ENCODE measurements at places on chromosomes 1 and 21.

- peaks cover 59% of the 10 kb centered on the region for H3K4me1 ChIP-seq
- H3K36me3 ChIP-seq = peaks cover 28% of the 10 kb centered on the region
- no peak for DNase-seq
- peak overlapping the region; percentile 68 for H3K27ac ChIP-seq
- peak overlapping the region; percentile 21 for H3K4me3 ChIP-seq
Measured at GRCh38 chr1:59554011-59554663, 257.2 kb downstream of the FGGY start.

DNA sequence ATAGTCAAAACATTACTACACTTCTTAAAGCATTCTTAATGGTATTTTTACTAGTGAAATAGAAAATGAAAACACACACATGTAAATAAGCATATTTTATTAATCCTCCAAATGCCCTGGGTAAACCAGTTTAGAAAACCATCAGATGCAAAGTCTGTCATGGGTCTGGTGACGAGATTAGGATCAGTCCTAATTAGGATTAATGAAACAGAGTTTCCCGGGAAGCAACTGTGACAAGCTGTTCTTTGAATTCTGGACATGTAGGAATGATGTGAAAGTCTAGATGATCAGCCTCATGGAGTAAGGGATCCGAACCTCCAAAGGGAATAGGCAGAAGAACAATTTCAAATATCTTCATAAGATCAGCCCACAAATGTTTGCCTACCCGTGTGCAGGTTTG lies 250.2 kb downstream of the KIF26B start:
- no peak overlapping the region for H3K4me3 ChIP-seq
- peaks cover 15% of the 10 kb centered on the region for H3K27me3 ChIP-seq
- DNase-seq = no peak
- no peak overlapping the region for H3K27ac ChIP-seq

DNA sequence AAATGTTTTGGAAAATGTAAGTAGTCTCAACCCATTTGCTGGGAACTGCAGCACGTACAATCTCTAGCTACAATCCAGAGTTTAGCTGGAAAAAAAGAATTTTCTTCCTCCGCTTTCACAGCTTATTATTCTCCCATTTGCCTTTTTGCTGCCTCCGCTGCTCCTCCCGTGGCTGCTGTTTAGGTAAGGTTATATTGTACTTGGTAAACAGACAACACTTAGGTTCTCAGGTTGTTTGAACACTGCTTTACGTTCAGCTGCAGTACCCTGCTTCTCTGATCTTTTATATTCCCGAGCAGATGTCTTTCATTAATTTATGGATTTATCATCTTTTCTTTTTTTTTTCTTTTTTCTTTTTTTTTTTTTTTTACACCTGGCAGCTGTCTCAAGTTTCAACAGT lies 14.3 kb downstream of the PROX1 start:
- H3K27ac ChIP-seq = no peak overlapping the region
- H3K36me3 ChIP-seq = peaks cover 15% of the 10 kb centered on the region
- H3K4me1 ChIP-seq = peaks cover 9% of the 10 kb centered on the region
- H3K4me3 ChIP-seq = no peak overlapping the region

DNA sequence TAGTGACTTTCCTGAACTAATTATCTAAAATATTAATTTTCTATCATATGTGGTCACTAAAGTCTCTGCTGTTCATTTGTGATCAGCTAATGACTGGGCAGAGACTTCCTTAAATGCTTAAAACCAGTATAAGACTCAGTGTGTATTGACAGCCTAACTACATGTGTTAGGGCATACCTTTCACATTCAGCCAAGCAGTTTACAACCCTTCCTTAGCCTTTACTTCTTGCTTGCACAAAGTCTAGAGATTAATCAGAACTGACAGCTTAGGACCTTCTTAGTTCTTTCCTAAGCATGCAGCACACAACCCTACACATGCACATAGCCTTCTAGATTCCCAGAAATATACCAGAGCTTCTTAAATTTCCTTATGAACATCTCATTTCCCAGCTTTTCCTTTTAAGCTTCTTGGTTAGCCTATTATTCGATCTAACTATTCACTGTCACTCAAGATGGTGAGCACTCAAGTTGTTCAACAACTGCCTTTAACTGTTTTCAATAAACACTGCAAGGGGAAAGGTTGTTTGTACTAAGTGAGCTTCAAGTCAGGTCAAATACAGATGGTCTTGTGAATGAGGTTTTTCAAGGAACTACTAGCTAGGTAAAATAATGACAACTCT lies 13.4 kb downstream of the EYA3 start:
- no peaks in the 10 kb centered on the region for H3K27me3 ChIP-seq
- no peak for DNase-seq
- peaks cover 6% of the 10 kb centered on the region for H3K36me3 ChIP-seq
- H3K27ac ChIP-seq = no peak overlapping the region

DNA sequence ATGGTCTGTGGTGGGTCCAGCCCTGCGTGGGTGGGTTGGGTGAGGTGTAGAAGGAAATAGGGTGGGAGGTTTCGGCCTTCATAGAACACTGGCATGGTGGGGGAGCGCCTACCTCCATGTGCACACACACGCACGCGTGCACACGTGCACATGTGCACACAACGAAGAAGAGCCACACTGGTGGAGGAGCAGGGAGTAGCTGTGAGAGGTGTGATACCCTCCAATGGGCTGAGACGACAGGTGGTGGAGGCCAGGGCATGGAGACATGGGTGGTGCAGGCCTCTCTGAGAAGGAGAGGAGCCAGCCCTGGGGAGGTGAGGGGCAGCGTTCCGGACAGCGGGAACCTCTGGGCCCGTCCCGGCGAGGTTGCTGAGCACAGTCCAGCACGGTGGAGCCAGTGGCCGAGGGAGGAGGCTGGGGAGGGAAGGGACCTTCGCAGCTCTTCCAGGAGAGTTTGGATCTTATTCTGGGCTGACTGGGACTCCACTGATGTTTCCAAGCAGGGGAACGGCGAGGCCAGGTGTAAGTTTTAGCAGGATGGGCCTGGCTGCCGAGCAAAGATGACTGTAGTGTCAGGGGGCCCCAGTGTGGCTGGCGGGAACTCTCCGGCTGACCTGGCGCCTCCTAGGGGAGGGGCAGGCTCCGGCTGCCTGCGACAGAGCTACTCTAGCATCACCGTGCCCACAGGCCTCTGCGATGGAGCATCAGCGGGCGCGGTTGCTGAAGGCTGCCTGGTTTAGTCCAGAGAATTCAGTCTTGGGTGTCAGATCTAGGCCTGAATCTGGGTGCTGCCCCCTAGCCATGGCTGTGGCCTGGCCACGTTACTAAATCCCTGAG lies 107.2 kb downstream of the ARHGEF10L start:
- H3K4me3 ChIP-seq = no peak overlapping the region
- H3K4me1 ChIP-seq = no peaks in the 10 kb centered on the region
- H3K27ac ChIP-seq = peak overlapping the region; percentile 13
- no peak for DNase-seq
- H3K36me3 ChIP-seq = peaks cover 6% of the 10 kb centered on the region
- no peaks in the 10 kb centered on the region for H3K27me3 ChIP-seq

DNA sequence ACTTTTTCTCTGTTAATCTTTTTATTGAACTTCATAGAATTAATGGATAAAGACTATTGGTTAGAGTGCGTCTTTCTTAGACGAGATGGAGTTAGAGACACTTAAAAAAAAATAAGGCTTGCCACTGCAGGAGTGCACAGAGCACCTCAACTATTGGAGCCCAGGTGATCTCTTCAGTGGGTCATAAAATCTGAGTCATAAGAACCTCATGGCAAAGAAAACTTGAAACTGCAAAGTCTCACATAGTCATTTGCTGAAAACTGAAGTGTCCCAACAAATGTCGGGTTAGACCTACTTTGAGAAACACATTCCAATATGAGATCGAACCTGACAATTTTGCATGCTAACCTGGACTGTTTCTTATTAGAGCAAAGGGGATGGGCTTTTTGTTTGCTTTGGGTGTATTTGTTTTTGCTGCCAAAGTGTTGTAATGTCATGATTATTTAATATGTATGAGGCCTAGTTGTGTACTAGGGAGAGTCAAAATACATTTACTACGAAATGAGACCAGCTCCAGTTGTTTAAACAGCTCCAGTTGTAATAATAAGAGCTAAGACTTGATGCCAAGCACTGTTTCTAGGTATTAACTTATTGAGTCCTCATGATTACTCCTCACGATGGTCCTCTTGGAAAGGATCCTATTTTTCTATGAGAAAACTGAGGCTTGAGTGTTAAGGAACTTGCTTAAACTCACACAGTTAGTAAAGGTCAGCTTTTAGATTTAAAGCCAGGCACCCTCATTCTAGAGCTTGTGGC lies 65.1 kb downstream of the DDR2 start:
- H3K36me3 ChIP-seq = peaks cover 4% of the 10 kb centered on the region
- H3K4me3 ChIP-seq = peak overlapping the region; percentile 75
- peaks cover 48% of the 10 kb centered on the region for H3K4me1 ChIP-seq
- DNase-seq = no peak

GRCh38 chr1:200034262-200034557 lies 6.7 kb downstream of the NR5A2 start:
- DNase-seq = no peak
- no peaks in the 10 kb centered on the region for H3K36me3 ChIP-seq
- no peak overlapping the region for H3K4me3 ChIP-seq
- peaks cover 21% of the 10 kb centered on the region for H3K27me3 ChIP-seq
- H3K27ac ChIP-seq = no peak overlapping the region

DNA sequence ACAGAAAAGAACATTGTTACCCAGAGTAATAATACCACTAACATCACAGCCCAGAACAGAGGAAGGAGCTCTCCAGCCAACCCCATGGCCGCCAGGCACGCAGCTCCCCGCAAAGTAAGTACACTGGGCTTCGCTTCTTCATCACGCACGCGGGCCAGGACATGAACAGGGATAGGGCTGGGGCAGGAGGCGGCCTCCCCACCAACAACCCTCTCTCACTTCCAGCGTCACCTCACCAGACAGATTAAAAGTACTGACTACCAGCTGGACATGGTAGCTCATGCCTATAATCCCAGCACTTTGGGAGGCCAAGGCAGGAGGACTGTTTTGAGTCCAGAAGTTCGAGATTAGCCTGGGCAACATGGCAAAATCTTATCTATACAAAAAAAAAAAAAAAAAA lies 78.3 kb downstream of the NPHP4 start:
- no peak overlapping the region for H3K27ac ChIP-seq
- H3K4me1 ChIP-seq = peaks cover 28% of the 10 kb centered on the region
- DNase-seq = peak; percentile 37
- H3K27me3 ChIP-seq = no peaks in the 10 kb centered on the region
- peaks cover 9% of the 10 kb centered on the region for H3K36me3 ChIP-seq

GRCh38 chr1:176854758-176855745 lies 309.5 kb downstream of the ASTN1 start:
- H3K36me3 ChIP-seq = no peaks in the 10 kb centered on the region

DNA sequence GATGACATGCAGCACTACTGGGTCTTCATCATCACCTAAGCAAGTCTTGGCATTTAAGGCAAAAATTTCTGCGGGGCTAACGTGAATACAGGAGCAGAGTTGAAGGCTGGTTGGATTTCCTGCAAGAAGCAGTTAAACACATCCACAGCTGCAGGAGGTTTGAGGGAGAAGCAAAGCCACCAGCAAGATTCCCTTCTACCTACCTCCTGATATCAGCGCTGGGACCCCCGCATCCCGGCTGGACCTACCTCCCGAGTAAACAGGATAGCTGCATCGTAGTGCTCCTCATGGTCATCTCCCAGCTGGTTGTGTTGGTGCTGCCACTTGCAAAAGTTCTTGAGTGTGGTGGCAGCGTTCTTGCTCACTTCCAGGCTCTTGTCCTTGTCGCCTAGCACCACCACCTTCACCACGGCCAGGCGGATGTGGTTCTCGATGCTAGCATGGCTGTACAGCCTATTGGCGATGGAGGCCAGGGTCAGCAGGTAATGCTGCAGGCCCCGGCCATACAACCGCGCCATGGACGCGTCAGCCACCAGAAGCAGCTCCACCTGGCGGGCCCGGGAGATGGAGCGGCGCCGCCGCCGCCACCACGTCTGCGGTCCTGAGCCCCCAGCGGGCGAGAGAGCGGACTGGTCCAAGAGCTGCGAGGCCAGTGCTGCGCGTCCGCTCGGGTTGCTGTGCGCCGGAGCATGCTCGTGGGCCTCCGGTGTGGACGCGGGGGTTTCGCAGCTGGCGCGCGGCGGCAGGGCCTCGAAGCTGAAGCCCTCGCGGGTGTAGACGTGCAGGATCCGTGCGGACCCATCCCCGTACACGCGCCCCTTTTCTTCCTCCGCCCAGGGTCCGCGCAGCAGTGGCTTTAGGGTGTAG lies 1.6 kb downstream of the ADAMTS5 start:
- peaks cover 14% of the 10 kb centered on the region for H3K4me1 ChIP-seq
- H3K27me3 ChIP-seq = peaks cover 68% of the 10 kb centered on the region
- H3K36me3 ChIP-seq = no peaks in the 10 kb centered on the region
- H3K4me3 ChIP-seq = peak overlapping the region; percentile 85
- DNase-seq = peak; percentile 77

GRCh38 chr1:77084457-77084856 lies 134.8 kb downstream of the PIGK start:
- H3K4me1 ChIP-seq = no peaks in the 10 kb centered on the region
- no peak for DNase-seq
- no peaks in the 10 kb centered on the region for H3K36me3 ChIP-seq
- no peaks in the 10 kb centered on the region for H3K27me3 ChIP-seq

DNA sequence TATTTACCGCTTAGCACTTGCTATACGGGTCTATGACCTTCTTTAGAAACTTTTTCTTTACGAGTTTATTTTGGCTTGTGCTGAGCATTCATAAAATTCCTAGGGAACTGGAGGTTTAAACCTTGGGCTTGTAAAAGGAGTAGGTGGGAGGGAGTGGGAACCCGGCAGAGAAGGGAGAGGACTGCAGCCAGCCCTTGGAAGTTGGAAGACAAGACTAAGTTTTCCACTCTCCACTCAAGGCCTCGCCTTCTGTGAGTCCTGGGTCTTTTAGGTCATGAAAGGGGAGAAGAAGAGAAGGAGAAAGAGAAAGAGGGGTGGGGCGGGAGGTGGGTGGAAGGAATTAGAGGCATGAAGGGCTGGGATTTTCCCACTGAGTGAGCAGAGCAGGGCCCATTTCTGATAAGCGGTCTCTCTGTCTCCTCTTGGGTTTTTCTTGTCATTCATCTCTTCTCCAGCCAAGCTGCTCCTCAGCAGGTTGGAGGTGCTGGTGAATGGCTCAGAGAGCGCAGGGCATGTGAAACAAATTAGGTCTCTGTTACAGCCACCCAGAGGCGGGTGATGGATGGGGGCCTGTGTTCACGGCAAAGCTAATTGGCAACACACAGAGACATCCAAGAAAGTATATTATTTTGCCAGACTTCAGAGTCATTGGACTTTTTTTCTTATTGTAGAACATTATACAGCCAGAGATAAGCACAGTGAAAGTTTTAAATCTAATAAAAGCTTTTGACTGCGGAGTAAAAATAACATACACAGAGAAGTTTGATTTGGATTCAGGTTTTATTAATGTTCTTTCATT lies 247.3 kb downstream of the FOXD2 start:
- peaks cover 52% of the 10 kb centered on the region for H3K27me3 ChIP-seq
- H3K4me3 ChIP-seq = no peak overlapping the region
- no peak overlapping the region for H3K27ac ChIP-seq
- peak; percentile 58 for DNase-seq

Data from type B pancreatic cell (in vitro differentiated cells).